ENCODE measurements at places on chromosomes 13 and 19.
A peak's percentile ranks its signal among the peaks of the same experiment; 100 is the strongest.

DNA sequence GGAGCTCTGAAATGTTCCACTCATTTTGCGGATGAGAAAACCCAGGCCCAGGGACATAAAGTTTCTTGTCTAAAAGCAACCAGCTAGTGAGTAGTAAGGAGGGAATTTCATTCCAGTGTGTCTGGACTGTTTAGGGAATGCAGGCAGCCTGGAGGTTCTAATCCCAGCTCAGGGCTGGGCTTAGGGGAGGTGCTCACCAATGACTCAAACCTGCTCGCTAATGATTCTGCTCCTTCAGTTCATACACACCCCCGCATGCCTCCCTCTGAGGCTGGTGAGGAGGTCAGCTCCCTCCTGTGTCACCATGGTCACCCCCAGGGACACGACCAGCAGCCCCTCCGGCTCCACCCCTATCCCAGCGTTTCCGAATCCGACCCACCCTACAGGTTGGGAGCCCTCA lies 34.6 kb downstream of the CYP4F2 start:
- DNase-seq, result no peak

DNA sequence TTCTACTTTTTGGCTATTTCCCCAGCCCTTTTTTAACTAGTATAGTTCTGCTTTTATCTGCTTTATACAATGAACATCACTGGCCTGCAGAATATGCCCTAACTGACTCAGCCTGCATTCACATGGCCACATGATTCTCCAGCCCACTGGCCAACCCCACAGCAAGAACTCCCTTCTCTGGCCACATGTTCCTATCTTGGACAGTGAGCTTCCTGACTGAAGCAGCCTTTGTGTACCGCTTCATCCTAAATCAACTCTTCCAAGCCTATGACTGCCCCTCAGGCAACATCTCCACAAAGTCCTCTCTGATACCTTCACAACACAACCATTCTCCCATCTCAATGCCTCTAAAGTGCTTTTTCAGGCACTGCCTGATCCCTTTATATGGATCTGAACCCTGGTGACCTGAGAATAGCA lies 214.1 kb downstream of the COL4A1 start:
- DNase-seq, result no peak

DNA sequence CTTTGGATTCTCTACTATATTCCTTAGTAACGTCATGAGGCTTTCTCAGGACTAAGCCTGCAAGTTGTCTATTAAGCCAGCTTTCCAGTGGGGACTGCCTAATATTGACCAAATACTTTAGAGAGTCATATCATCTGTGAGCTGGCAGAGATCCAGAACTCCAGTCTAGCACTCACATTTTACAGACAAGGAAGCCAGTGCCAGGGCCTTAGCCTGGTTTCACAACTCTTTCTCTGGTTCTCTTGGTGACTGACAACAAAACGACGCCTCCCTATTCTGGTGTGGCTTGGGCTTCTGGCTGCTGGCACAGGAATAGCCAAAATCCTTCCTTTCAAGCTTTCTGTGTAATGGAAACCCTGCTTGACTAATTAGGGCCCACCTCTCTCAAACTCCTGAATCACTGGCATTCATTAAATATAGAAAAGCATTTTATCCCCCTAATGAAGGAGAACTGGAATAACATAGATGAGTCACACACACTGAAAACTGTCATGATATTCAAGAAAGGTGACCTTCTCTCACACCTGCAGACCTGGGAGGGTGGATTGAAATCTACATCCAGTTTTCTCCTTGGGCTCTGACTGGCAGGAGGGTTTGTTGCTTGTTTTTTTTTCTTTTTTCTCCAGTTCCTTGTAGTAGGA lies 75.2 kb upstream of the UBL3 start:
- DNase-seq, result peak; percentile 75

DNA sequence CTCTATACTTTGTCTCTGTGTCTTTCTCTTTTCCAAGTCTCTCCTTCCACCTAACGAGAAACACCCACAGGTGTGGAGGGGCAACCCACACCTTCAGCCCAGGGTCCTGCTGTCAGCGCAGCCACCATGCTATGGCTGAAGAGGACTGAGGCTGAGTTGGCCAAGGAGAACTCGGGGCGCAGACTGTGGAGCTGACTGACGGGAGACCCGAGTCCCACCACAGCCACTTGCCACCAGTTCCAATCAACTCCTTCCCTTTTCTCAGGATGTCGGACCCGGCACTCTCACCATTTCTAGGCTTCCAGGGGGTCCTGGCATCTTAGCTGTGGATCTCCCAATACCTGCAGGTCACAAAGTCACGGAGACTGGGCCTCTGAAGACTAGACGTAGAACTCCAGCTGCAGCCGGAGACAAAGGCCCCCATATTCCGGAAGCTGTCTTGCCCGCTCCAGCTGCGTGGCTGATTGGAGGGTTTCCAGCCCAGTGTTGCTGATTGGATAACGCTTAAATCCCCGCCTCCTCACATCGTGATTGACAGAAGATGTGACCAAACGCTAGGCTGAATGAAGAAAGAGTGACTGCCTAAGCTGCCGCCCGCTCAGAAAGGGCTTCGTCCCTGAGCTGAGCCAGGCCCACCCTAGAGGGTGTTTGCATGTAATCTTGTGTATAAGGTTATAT lies 63.6 kb downstream of the ZNF429 start:
- DNase-seq, result peak; percentile 81

DNA sequence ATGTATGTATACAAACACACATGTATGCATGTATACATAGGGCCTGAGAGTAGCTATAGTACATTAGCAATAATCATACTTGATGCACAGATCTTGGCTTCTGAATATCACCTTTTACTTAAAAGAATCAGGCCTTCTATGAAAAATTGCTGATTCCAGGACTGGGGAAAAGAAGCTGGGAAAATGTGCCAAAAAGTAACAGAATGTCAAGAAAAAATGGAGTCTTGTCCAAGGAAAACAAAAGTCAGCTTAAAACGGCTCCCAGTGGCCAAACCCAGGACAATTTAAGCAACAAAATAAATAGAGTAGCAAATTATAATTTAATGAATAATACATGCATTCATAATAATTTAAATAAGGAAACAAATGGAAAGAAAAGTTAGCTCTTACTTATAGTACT lies 2104.9 kb downstream of the PCDH9 start:
- DNase-seq, result no peak

All from AG09319 (cell line).